ENCODE measurements at places on chromosomes 5 and 9.

DNA sequence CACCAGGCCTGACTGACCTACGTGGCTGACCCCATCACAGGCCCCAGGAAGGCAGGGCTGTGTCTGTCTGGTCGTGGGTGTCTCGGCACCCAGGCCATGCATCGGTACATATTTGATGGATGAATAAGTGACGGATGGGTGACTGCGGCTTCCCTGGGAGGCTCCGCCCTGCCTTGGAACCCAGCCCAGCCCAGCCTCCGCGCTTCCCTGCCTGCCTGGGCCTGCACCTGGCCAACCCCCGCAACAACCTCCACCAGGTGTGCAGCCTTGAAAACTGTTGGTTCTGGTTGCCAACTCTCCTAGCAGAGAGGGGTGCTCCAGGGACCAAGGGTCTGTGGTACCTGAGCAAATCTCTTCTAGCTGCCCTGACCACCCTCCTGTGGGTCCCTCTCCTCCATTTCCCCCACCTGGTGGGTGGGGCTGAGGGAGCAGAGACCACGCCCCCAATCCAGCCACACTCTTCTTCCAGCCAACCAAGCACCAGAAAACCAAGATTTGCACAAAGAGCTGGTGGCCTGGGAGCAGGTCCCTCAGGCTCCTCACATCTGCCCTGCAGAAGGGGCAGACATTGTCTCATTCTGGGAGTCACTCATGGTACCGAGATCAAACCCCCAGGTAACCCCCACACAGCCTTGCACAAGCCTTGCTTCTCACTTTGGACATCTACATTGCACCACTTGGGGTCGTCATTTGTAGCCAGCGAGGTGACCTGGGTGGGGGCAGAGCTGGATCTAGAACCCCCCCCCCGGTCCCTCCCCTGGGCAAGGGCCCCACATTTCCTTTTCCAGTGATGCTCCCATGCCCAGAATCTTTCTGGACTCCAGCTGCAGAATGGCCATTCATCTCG lies 100.6 kb upstream of the IER5L start:
- no peak for DNase-seq

- DNase-seq: no peak
Measured at GRCh38 chr9:98021306-98022040, 35.1 kb upstream of the NANS start.

DNA sequence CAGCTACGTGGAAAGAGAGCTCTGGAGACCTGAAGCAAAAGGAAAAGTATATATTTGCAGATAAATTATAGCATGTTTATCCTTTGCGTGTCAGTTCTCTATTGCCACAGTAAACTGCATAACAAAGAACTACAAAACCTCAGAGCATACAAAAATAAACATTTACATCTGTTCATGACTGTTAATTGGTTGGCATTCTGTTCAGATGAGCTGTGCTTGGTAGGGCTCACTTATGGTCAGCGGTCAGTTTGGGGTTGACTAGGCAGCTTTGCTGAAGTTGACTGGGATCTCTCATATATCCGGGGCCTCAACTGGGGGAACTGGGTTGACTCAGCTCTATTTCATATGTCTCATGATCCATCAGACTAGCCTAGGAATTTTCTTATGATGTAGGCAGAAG lies 257.7 kb downstream of the TLE1 start:
- DNase-seq: no peak

DNA sequence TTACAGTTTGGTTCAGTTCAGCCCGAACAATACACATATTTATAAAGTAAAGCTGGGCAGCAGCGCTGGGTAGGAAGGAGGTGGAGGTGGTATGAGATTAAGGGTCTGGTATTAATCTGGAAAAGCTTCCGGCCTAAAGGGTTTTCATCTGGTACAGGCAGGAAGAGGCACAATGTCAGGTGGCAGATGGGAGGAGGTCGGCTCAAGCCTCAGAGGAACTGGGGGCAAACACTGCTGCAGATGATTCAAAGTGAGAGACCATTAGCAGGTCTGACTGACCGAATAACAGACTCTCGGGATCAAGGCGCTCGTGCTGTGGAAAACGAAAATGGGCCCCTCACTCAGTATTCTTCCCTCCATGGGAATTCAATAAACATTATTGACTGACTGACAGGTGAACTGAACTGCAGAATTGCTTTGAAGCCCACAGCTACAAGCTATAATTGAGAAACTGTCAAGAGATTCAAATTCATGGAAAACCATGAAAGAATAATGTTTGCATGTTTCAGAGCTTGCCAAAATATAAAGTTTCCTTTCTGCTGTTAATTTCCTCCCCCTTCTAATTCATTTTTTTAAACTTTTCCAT lies 75.3 kb downstream of the TMEM167A start:
- DNase-seq: no peak

GRCh38 chr9:82911996-82912395 lies 150.9 kb downstream of the RASEF start:
- no peak for DNase-seq

DNA sequence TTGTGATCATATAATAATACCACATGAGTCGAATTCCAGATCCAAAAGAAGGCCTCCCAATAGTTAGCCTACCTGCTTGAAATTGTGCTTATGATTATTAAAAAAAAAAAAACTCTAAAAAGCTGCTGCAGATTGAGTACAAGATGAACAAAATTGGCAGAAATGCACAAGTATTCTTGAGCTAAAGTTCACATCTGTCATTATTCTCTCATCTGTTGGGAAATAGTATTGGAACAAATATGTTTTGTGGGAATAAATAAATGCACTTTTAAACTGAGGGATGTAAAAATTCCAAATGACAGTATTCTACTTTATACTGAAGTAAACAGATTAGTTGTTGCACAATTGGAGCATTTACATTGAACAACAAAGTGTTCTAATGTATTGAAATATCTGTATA lies 15.7 kb downstream of the DAB2 start:
- DNase-seq: no peak

GRCh38 chr5:61120534-61120933 lies 41.7 kb downstream of the SMIM15 start:
- no peak for DNase-seq

- DNase-seq: no peak
Measured at GRCh38 chr9:136009516-136009915, 48.3 kb upstream of the UBAC1 start.

Data from hematopoietic multipotent progenitor cell treated with erythropoietin and hydrocortisone succinate and interleukin-3 and kit ligand, for 15 days (in vitro differentiated cells).